Adrenal gland (tissue), 19 donors: ENCODE measurements at places on chromosomes 4 and X. TPM values are rescaled to one million over a fixed set of nuclear protein-coding genes. Genes with fewer than 3 reads are reported as not detected.

Gene HPSE
- 0.64 TPM for polyA plus RNA-seq

Gene ADH7
- not detected for polyA plus RNA-seq

Gene SPANXN3
- not detected for polyA plus RNA-seq

Gene S100G
- 0.48 TPM for polyA plus RNA-seq

Gene CFAP299
- polyA plus RNA-seq = not detected

Gene FAAH2
- polyA plus RNA-seq = 2.9 TPM

Gene CTAG2
- polyA plus RNA-seq = 7.2 TPM

Gene MED14
- 10.4 TPM for polyA plus RNA-seq

DNA sequence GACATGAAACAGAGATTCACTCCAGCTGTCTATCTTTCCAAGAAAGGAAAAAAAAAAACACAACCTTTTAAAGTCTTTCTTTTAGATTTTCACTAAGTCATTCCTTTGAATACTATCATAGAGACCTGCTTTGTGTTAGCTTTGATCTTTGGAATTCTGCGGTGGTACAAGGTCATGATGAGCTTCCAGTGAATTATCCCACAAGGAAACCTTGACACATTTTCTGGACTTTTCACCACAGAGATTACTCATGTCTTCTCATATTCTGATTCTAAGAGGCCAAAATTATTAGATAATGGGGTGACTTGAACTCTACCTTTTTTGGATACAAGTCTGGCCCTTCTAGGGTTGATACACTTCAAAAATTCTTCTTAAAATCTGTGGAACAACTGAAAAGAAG lies 201.6 kb downstream of the PACRGL start:
- no peak for DNase-seq

GRCh38 chr4:133865612-133866327 lies 335.8 kb downstream of the PABPC4L start:
- DNase-seq = peak; percentile 16

DNA sequence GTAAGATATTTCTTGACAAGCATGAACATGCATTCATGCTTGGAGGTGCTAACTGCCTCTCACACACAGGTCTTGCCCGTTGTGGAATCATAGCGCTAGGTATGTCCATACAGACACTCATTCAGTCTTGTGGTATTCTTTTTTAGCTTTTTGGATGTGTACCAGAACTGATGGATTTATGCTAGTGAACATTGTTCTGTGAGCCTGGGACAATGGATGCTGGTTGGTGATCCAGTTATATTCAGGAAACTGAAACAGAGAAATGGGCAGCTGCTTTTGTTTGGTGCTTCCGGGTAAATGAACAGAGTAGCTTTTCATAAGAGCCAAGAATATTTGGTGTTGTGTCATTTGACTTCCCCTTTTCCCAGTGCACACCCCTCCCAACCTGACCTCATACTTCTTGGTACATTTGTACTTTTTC lies 78.9 kb upstream of the SLC4A4 start:
- no peak for DNase-seq

- no peak for DNase-seq
These were observed 307.5 kb upstream of the FAM241A start for GRCh38 chr4:111837761-111838160.

- no peak for DNase-seq
These were observed 18.2 kb downstream of the TMEM255A start for GRCh38 chrX:120293015-120293414.

GRCh38 chr4:122781486-122781885 lies 45.1 kb upstream of the FGF2 start:
- DNase-seq = no peak

DNA sequence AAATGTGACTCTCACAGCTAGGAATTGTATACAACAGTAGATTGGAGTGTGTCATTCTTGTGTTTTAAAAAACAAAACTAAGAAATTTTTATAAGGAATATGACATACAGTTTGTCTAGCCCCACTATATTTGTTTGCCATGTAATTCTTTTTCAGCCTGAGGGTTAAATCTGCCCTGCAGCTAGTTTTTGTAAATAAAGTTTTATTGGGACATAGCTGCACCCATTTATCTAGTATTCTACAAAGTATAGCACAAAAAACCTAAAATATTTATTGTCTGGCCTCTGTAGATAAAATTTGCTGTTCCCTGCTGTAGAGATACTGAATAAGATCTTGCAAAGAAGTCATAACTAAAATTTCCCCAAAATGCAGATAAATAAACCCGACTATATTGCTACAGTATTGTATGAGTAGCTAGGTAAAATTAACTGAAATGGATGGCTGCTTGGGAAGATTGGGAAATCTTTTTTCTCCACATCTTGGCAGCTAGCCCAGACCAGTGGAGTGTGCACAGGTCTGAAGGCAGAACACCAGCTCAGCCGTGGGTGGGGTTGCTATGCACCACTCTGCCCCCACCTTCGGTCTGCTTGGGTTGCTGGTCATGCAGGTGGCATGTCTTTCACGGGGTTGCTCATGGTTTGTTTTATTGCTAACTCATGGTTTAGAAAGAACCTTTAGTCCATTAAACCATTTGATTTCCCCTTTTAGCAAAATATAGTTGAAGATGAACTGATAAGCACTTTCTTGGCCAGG lies 127.9 kb downstream of the KLHL8 start:
- peak; percentile 87 for DNase-seq

- no peak for DNase-seq
These were observed 11.5 kb downstream of the SMAD1 start for GRCh38 chr4:145493166-145493565.

DNA sequence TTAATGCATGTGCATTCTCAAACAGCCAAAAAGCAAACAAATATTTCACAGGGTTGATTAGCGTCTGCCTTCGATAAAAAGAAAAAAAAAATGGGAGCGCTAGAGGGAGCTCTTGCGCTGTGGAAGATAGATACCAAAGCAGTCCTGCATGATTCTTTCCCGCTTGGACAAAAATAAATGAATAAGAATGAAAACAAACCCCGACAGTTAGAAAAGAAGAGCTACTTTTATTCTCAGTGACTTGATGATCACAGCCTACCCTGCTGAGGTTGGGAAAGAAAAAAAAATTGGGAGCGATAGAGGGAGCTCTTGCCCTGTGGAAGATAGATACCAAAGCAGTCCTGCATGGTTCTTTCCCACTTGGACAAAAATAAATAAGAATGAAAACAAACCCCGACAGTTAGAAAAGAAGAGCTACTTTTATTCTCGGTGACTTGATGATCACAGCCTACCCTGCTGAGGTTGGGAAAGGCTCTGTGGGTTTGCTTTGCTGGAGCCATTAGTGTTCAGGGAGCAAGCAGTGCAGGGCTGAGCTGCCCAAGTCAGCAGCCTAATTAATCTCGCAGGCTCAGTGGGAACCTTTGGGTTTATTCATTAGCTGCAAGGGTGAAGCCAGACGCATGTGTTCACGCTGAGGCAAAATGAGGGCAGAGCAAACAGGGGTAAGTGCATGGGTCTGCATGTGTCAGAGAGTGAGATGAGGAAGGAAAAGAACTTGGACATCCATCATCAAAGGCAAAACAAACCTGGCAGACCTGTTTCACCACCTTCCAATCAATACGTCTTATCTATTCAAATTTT lies 249.3 kb upstream of the PRKX start:
- DNase-seq = no peak

DNA sequence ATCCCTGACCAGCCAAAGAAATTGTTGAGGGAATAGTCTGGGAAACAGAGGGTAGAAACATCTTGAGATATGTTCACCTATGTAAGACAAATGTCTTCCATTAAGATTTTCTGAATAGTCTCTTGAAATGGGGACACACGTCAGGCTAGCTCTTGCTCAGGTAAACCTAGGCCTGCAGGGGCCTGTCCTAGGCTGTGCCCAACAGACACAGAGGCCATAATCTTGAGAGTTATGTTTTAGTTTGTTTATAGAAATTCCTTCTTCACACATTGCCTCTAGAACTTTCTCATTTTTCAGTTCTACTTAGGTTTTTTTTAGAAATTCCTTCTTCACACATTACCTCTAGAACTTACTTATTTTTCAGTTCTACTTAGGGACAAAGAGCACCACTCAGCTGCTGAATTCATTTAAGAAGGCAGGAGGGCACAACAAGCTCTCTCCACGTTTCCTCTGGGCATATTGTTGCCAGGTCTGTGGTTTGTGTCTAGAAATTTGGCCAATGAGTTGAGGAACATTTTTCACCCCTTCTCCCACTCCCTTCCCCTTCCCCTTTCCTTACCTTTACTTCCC lies 94.9 kb downstream of the ARHGAP24 start:
- DNase-seq = no peak

- peak; percentile 55 for DNase-seq
These were observed 165.3 kb upstream of the BCOR start for GRCh38 chrX:40263014-40263560.

DNA sequence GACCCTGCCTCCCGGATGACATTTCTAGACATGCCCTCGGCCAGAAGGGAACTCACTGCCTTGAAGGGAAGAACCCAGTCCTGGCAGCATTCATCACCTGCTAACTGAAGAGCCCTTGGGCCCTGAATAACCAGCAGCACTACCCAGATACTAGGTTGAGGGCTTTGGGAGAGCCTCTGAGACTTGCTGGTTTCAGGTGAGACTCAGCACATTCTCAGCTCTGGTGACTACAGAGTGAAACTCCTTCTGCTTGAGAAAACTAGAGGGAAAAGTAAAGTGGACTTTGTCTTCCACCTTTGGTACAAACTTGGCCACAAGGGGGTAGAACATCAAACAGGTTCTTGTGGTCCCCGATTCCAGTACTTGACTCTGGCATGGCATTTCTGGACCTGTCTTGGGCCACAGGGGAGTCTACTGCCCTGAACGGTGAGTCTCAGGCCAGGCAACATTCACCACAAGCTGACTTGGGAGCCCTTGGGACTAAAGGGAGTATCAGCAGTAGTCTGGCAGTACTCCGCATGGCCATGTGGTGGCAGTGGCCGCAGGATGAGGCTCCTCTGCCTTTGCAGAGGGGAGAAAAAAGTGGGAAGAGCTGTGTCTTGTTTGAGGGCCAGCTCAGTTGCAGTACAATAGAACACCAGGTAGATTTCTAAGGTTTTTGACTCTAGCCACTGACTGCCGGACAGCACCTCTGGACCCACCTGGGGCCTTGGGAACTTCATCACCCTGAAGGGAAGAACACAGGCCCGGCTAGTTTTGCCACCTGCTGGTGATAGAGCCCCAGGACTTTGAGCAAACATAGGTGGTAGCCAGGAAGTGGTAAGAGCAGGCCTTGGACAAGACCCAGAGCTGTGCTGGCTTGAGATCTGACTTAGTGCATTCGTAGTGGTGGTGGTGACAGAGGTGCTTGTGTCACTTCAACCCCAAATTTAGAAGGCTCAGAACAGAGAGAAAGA lies 414.8 kb downstream of the OPHN1 start:
- peak; percentile 25 for DNase-seq

DNA sequence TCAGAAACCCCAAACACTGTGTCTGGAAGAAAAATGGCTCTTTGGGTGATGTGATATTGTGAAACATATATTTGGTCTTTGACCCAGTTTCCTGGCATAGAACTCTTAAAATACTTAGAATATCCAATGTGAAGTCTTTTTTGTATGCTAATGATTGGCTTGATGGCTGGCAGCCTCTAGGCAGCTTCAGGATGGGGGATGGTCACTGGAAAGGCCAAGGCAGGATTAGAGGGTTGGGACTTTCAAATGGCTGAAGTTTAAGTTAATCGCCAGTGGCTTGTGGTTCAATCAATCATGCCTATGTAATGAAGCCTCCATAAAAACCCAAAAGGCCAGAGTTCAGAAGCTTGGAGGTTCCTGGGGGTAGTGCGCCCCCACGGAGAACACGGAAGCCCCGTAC lies 33.5 kb upstream of the ESX1 start:
- no peak for DNase-seq

- no peak for DNase-seq
These were observed 26.2 kb upstream of the BOD1L1 start for GRCh38 chr4:13653766-13654161.

DNA sequence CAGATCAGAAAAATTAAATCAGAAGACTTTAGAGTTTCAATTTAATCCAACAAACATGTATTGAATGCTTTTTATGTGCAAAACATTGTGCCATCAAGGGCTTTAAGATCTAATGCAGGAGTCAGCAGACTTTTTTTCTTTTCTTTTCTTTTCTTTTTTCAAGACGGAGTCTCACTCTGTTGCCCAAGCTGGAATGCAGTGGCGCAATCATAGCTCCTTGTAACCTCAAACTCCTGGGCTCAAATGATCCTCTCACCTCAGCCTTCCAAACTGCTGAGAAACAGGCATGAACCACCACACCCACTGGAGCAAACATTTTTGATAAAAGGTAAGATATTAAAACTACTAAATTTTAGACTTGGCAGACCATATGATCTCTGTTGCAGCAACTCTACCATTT lies 24.6 kb upstream of the LRBA start:
- no peak for DNase-seq

- DNase-seq = peak; percentile 34
These were observed 126.3 kb downstream of the NEK1 start for GRCh38 chr4:169485791-169486742.

DNA sequence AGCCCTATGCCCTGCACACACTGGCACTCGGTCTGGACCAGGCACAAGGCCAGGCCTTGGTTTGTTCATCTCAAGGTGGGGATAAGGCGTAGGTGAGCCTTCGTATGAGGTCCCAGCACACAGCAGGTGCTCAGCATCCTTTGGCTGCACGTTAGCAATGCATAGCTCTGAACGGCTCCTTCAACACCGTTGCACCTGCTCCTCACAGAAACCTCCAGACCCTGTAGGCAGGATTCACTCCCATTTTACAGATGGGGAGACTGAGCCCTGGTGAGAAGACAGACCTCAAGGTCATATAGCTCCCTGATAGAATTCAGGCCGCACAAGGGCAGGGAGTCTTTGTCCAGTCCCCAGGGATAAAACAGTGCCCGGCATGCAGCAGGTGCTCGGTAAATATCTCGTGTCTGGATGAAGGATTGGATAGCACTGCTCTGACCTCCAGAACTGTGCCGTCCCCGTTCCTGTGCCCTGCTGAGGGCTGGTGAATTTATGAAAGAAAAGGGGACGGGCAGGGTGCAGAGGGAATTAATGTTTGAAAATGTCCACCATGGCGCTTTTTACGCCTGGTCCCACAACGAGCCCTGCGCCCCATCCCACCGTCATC lies 2.4 kb downstream of the PPP2R2C start:
- no peak for DNase-seq

DNA sequence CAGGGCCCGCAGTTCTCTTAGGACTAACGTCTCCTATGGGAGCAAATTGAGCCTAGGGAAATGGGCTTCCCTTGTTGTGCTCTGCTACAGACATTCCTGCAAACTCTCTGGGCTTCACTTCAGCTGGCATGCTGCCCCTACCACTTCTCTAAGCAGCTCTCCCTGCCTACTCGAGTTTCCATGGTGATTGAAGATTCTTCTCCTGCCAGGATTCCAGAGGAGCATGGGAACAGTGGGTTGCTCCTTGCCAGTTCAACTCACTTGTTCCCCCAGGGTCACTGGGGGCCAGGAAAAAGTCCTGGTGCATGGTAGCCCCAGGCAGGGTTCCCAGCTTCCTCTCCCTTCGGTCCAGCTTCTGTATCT lies 21.1 kb upstream of the WDR17 start:
- no peak for DNase-seq

GRCh38 chr4:184322328-184323025 lies 104.8 kb upstream of the ENPP6 start:
- DNase-seq = no peak

GRCh38 chr4:75289914-75290582 lies 224.2 kb downstream of the RCHY1 start:
- no peak for DNase-seq
